ENCODE measurements at places on chromosomes 7 and 10.

DNA sequence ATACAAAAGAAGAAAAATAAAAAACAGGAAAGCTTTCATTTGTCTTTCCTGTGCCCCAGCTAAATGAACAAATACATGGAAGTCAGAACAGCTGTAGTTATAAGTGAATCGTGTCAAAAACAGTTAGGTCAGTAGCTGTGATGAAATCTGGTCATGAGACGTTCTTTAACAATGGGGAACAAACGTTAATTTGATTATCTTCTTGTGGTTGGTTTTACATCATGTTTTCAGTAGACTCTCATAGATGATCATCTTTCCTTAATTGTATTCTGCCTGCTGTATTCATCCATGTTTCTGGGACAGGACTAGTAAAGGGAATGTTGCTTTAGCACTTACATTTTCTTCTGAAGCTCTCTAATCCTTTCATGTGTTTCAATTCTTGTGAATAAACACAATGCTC, 97.0 kb downstream of the PCLO start:
- DNase-seq: no peak

DNA sequence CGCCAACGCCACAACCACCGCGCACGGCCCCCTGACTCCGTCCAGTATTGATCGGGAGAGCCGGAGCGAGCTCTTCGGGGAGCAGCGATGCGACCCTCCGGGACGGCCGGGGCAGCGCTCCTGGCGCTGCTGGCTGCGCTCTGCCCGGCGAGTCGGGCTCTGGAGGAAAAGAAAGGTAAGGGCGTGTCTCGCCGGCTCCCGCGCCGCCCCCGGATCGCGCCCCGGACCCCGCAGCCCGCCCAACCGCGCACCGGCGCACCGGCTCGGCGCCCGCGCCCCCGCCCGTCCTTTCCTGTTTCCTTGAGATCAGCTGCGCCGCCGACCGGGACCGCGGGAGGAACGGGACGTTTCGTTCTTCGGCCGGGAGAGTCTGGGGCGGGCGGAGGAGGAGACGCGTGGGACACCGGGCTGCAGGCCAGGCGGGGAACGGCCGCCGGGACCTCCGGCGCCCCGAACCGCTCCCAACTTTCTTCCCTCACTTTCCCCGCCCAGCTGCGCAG, 424 bp downstream of the EGFR start:
- peak; percentile 71 for DNase-seq

DNA sequence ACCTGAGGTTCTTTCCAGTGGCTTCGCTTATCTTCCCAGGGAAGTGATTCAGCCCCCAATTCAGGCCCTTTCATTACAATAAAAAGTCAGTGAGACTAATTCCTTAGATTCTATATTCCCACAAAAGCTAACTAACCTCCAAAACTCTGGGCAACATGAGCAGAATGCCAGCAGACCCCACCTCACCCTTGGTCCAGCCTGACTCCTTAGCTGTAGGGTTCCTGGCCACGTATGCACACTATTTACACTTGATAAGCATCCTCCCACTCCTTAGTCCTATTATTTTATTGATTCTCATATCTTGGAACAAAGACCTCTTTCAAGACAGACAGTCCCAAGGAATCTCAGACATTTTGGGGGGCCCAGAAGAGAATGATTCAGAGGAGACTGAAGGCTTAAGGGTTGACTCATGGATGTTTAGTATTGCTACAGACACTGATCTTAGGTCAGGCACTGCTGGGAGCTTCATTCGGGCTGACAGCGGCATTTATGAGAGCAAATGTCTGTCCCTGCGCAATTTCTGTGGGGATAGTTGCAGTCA, 162.6 kb upstream of the GDF10 start:
- DNase-seq: no peak

DNA sequence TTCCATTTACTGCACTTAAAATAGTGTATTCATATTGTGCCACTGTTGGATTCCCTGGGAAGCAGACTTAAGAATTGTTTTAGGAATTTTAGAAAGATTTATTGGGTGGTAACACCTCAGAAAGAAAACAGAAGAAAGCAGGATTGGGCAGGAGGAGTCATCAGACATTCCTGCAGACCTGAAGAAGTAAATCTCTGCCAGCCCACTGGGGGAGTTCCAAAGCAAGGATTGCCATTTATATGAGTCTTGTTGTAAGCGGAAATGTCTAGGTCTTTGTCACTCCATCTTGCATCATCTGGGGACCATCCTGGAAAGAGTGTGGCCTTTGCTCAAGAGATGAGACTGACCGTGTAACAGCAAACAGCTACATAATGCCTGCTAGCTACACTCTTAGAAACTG, 947.6 kb upstream of the POT1 start:
- DNase-seq: no peak

GRCh38 chr7:157488281-157488680, 151.5 kb downstream of the DNAJB6 start:
- DNase-seq: no peak

DNA sequence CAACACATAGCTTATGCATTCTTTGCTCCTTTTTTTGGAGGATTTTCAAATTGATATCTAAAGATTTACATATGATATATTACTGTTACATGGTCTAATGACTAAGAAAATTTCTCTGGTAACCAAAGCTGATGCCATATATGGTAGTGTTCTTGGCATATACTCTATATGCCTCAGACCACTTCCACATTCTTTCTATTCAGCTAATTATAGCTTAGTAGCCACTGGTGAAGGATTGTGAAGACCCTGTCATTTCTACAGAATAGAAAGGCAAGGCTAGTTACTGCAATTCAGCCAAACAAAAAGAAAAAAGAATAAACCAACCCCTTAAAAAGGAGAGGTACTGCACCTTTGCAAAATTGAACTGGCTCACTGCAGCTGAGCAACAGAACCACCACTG, 3.7 kb downstream of the PURB start:
- no peak for DNase-seq

- no peak for DNase-seq
Observed at GRCh38 chr10:69583106-69583505, 9.9 kb upstream of the NEUROG3 start.

Measured in gastrocnemius medialis (tissue), 4 donors.